Vein endothelial cell (primary cell): ENCODE measurements at places on chromosomes 16 and 17. TPM values are rescaled to one million over a fixed set of nuclear protein-coding genes. Genes with fewer than 3 reads are reported as not detected.

The RSKR gene
- total RNA-seq: 4.2 and 8.7 TPM in 2 replicates

The RNF40 gene
- 89.9 and 94.1 TPM in 2 replicates for total RNA-seq

The ARL6IP1 gene
- 317 and 338 TPM in 2 replicates for total RNA-seq

The GRIN2A gene
- not detected in 2 replicates for total RNA-seq

The ADAP2 gene
- 0.19 and 0.33 TPM in 2 replicates for total RNA-seq

The C17orf50 gene
- not detected in 2 replicates for total RNA-seq

The SDR42E1 gene
- 2.6 and 6.2 TPM in 2 replicates for total RNA-seq

The NUDT21 gene
- 78.7 and 122 TPM in 2 replicates for total RNA-seq
